Fibroblast of skin of scalp (primary cell): ENCODE measurements at places on chromosomes 7 and 10.

DNA sequence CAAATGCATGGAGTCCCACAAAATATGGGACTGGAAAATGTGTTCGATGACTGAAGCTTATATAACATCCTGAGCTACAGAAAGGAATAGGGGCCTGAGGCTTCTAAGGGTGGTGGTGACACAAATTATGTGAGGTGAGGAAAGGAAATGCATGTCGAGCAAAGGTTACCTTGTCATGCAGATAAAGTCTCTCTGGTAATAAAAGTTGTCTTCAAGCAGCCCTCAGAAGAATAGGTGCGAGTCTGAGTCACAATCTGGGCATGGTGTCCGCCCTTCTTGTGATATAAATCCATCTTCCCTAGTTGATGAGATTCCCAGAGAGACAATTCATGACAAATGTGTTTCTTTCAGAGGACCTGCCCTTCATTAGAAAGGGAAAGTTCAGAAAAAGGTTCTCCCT lies 985.2 kb upstream of the C7orf33 start:
- DNase-seq = no peak

GRCh38 chr7:141123522-141123921 lies 49.7 kb downstream of the TMEM178B start:
- DNase-seq = no peak

GRCh38 chr7:16067711-16068110 lies 353.6 kb downstream of the CRPPA start:
- DNase-seq = no peak

GRCh38 chr10:32210306-32211045 lies 136.5 kb downstream of the EPC1 start:
- peak; percentile 68 for DNase-seq

DNA sequence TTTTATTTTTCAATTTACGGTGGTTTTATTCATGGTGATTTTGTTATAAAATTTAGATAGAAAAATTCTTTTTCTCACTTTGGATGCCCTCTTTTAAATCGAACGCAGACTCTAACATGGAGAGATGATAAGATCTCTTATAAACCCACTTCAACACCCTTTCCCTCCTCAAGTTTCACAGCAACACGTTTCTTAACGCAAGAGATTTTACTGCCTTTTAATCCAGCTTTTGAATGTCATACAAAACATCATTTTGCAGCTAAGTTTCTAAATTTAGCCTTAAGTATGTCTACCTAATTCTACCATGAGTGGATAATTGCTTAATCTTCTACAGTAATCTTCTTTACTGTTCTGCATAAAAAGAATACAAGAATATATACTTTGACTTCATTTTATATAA lies 70.0 kb downstream of the SEMA3C start:
- DNase-seq = no peak

DNA sequence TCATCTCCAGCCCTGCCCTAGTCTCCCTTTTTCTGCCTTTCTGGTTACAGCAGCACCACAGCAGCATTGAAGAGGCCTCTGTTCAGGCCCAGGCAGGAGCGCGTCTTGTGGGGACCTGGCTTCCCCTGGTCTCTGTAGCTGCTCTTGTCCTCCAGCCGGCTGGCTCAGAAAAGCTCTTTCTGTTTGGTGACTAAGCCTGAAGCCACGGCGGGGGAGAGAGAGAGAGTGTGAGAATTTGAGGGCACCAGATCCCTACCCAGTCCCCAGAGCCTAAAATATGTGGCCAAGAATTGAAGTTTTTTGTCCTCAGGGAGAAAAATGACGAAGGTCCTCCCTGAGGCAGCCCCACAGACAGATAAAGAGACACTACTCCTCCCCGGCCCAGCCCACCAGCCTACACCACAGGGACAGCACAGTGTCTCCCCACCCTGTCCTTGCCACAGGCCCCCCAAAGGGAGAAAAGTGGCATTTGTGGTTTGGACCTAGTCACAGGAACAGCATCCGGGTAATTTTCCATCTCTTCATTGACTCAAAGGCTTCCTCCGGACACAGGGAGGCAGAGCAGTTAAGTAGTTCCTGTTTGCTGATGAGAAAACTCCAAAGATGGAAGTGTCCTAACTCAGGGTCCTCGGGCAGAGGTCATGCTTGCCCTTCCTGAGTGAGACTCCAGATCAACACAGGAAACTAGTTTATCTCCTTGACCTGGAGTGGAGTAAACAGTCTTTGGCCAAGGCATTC lies 13.3 kb upstream of the FAM180A start:
- DNase-seq = peak; percentile 94

- no peak for DNase-seq
These were observed 73.2 kb downstream of the SFMBT2 start for GRCh38 chr10:7337431-7338171.

DNA sequence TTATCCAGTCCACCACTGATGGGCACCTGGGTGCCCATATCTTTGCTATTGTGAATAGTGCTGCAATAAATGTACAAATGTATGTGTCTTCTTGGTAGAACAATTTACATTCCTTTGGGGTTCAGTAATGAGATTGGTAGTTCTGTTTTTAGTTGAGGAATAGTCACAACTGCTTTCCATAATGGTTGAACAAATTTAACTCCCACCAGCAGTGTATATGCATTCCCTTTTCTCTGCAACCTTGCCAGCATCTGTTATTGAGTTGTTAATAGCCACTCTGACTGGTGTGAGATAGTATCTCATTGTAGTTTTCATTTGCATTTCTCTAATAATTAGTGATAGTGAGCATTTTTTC lies 27.8 kb downstream of the COA1 start:
- no peak for DNase-seq

GRCh38 chr7:44329081-44329480 lies 3.7 kb upstream of the CAMK2B start:
- no peak for DNase-seq

DNA sequence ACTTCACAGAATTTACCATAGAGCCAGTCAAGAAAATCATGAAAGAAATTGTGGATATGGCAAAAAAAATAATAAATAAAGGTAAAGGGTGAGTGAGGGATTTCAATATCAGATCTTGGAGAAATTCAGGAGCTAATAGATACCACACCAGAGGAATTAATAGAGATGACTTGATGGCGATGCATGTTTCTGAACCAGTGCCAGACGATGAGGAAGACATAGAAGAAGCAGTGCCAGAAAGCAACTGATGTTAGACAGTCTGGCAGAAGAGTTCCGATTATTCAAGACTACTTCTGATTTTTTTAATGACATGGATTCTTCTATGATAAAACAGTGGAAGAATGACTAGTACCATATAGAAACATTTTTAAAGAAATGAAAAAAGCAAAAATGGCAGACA lies 314.7 kb downstream of the BICC1 start:
- no peak for DNase-seq

- DNase-seq = no peak
These were observed 8.1 kb downstream of the CHN2 start for GRCh38 chr7:29202651-29203069.

GRCh38 chr7:14480281-14480680 lies 422.3 kb downstream of the DGKB start:
- no peak for DNase-seq
